Glutamatergic neuron (in vitro differentiated cells): ENCODE measurements at places on chromosomes 3 and 15. TPM values are rescaled to one million over a fixed set of nuclear protein-coding genes. Genes with fewer than 3 reads are reported as not detected.

GRCh38 chr3:176174060-176174459, 1023.2 kb downstream of the TBL1XR1 start:
- DNase-seq = no peak

DNA sequence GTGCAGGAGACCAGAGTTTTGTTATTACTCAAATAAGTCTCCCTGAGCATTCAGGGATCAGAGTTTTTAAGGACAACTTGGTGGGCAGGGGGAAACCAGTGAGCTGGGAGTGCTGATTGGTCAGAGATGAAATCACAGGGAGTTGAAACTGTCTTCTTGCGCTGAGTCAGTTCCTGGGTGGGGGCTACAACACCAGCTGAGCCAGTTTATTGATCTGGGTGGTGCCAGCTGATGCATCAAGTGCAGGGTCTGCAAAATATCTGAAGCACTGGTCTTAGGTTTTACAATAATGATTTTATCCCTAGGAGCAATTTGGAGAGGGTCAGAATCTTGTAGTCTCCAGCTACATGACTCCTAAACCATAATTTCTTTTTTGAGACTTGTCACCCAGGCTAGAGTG, 13.8 kb upstream of the ZNF662 start:
- DNase-seq = no peak

DNA sequence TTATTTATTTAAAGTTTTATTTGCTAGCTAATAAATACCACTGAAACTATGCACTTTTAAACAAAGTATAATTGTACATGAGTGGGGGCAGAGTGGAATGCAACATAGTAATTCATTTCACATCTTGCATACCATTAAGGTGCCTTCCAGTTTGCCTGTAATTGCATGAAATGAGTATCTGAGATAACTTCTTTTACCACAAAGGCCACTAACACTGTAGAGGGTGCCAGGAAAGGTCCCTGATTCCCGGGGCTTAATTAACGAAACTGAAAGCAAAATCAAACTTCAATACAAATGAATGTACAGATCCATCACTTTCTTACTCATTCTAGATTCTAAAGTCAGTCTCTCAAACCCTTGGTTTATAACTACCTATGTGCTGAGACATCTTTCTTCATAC, 2.1 kb downstream of the CD47 start:
- no peak for DNase-seq

DNA sequence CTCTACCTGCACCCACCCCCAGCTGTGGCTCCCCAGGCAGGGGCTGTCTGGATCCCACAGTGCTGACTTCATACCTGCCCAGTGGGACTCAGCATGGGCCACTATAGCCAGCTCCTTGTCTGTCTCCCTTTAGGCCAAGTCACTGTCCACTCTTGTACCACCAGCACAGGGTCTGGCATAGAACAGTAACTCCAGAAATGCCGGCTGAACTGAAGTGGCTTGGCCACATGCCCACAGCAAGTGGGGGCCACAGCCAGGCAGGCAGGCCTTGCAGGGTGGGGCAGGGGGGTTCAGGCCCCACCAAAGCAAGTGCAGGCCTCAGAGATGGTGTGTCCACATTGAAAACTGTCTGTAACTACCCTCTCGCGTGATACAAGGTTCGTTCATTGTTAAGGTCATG, 252.6 kb upstream of the LYSMD4 start:
- no peak for DNase-seq

DNA sequence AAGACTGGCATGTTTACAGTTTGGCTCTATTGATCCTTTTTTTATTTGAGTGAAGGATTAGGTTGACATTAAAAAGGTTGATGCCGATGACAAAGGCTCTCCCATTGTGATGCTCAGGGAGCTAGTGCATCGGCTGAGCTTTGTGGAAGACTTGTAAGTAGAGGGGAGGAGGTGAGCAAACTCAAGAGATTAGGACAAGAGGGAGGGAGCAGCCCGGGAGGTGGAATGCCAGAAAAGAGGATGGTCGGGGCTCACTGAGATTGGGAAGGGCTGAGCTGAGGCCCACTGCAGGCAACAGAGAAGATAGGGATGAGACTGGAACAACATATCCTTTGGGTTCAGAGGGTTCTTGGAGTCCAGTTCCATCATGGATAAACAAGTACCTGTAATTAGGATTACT, 26.5 kb upstream of the PSMD6 start:
- DNase-seq = no peak

DNA sequence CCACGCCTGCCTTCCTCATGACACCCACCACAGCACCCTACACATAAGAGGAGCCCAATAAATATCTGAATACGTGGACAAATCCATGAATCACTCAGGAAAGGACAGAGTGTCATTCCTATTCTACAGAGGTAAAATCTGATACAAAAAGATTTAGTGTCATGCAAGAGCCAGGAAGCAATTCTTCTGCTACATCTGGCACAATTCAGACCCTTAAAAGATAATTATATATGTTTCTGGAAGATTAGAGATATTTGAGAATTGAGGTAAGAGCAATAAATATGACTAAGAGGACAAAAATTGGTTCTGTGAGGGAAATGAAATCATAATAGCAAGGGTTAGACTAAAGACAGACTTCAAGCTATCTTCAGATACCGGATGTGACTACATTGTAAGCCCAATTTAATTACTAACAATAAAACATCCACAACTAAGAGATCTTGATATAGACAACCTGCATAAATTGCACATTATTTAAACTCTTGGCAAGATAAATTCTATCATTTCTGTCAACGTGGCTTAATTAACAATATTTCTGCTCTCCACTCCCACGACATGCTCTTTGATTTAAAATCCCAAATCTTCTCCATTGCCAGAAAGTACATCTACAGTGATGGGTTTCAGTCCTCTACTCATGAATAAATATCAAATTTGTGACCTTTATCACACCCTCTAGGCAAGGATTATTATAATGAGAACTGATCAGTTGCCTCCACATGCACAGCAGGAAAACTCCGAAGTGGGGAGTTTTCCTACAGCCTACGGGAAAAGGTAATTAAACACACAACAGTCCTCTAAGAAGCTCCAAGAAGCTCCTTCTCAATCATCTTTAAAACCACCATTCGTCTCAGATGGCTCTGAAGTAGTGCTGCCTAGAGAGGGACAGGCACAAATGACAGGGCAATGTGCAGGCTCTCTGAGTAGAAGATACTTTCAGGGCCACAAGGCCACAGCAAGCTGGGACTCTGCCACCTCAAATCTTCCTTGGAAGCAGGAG, 32.6 kb downstream of the MB21D2 start:
- no peak for DNase-seq

- DNase-seq = no peak
Observed at GRCh38 chr3:31077021-31077601, 182.7 kb upstream of the GADL1 start.

DNA sequence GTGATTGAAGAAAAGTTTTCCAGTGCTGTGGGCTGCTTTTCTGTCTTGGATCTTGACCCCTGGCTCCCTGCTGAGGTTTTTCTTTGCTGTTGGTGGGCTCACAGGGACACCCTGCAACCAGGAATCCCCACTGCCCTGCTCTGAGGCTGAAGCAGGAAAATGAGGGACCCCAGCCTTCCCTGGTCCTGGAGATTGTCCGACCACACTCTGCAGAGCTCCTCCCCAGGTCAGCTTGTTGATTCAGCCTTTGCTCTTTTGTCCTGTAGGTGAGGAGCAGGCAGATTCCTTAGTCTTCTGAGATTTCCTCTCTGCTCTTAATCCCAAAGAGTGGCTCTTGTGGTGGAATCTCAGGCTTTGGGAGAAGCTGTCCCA, 194.5 kb downstream of the RPLP1 start:
- DNase-seq = no peak

DNA sequence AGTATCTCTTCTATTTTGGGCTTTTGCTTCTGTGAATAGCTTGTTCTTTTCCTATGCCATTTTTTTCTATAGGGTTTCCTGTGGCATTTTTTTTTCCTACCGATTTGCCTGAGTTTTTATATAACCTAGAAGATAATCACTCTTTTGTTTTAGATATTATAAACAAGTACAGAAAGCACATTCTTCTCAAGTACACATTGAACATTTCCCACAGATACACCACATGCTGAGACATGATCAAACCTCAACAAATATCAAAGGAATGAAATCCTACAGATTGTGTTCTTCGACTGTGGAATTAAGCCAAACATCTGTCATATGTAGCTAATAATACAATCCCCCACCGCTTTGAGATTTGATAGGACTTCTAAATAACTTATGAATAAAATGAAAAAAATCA, 9.1 kb upstream of the FEM1B start:
- DNase-seq = no peak

DNA sequence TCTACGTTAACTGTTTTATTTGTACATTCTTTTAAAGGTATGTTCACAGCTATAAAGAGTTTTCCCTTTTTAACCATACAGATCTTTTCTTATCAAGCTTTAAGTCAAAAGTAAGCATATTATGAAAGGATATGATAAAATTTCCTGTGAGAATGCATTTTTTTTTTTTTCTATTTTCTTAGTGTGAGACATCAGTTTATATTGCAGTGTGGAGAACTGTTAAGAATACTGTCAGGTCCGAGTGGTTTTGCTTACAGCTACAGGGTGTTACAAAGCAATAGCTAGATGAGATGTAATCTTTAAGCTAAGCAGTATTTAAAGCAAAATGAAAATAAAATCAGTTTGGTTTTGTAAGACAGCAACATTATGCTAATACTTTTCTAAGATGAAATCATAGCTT, 133.2 kb downstream of the SLC25A26 start:
- DNase-seq = no peak

DNA sequence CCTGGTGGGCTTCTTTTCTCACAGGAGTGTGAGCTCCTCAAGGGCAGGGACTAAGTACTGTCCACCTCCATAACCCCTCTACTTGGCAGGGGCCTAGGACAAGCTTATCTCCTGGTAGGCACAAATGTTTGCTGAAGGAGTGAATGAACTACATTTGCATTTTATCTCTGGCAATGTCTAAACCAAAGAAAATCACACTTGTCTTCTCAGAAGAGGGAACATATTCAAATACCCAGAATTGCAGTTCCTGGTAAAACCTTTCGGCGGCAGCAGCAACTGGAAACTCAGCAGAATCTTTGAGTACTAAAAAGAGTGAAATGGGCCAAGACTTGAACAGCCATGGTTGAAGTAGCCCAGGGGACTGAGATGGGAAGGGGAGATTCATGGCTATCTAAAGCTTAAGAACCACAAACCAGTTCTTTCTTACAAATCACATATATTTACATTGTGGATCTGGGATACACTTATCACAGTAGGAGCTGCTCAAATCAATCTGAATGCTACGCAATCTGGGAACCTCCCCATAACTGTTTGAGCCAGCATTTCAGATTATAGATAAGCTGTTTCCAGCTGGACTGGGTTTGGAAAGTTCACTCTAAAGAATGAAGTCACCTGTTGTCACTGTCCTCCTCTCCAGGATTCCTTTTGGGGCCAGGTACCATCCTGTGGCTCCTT, 18.7 kb upstream of the PTPN9 start:
- no peak for DNase-seq

DNA sequence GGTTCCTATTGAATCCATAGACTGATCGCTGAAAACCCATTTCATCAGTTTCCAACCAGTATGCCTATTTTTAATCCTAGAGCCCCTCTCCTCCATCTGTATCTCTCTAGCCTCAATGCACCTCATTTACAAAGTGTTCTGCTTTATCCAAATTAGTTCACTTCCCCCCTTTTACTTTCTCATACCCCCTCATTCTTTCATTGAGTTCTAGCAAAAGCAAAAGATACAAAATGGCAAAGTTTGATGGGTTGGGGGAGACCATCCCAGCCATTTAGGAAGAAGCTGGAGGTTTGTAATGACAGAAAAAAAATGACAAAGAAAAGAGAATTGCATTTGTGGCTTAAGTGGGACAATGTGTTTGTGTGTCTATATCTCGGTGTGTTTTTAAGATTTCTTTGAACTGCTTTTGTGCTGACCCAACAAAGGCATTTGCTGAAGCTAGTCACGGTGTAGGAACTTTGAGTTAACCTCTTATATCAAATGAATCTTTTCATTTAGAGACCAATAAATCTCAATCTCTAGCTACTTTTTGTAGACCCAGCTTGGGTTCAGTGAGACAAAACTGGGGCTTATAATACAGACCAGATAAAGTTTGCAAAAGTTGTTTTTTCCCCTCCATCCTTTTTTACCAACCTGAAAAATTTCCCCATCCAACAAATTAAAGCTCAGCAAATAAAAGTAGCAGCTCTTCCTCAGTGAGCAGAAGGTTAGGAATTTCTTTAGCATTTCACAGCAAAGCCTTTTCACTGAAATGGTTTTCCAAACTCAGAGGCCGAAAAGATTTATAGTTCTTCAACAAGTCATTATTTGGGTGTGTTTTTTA, 18.7 kb downstream of the NR2F2 start:
- DNase-seq = no peak

- DNase-seq = no peak
Observed at GRCh38 chr3:43185274-43185982, 79.5 kb upstream of the POMGNT2 start.

GRCh38 chr3:130557336-130558035, 40.5 kb downstream of the COL6A6 start:
- no peak for DNase-seq

- no peak for DNase-seq
Observed at GRCh38 chr3:119774444-119774843, 7.5 kb upstream of the NR1I2 start.

GRCh38 chr3:197305854-197306253, 7.4 kb upstream of the DLG1 start:
- DNase-seq = no peak

- DNase-seq = no peak
Observed at GRCh38 chr15:69472562-69472961, 19.9 kb downstream of the RPLP1 start.

DNA sequence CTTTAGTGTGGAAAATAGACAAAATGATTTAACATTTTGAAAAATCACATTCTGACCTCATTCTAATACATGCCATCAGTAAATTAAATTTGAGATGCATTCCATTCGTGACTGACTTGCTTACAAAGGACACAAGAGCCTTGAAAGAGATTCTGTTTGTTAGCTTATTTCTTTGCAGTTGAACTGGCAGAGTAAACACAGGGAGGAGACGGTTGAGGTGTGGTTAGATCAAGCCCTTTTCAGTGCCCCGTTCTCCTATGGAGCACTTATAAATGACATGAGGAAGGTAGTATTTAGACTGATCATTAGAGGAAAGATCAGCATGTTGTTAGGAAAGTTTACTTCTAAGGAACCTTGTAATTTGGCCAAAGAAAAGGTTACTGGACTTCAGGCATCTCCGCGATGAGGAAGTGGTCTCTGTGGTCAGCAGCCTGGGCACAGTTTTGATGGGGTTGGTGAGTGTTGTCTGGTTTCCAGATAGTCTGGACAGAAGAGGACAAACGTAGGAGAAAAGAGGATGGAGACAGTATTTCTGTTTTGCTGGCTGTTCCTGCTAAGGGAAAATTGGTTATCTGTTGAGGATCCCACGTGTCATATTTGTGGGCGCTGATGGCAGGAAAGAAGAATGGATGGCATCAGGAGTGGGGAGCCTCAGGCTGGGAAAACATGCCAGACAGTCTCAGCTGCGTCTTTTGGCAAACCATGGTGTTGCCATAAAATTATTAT, 328.9 kb upstream of the TBL1XR1 start:
- DNase-seq = no peak

The ANKRD34C gene
- total RNA-seq = not detected

The TIPIN gene
- total RNA-seq = 5.8 TPM

The PRR20G gene
- not detected for total RNA-seq

The SRGAP3 gene
- total RNA-seq = 197 TPM

The GREM1 gene
- not detected for total RNA-seq

The PCOLCE2 gene
- 33.4 TPM for total RNA-seq

The EPB42 gene
- total RNA-seq = not detected

The SLC28A1 gene
- 0.25 TPM for total RNA-seq
